CD4-positive, alpha-beta T cell treated with Interleukin-12 subunit alpha and Interleukin-12 subunit beta, for 1 hour (primary cell): ENCODE measurements at places on chromosomes 6 and 20.
A peak's percentile ranks its signal among the peaks of the same experiment; 100 is the strongest.

DNA sequence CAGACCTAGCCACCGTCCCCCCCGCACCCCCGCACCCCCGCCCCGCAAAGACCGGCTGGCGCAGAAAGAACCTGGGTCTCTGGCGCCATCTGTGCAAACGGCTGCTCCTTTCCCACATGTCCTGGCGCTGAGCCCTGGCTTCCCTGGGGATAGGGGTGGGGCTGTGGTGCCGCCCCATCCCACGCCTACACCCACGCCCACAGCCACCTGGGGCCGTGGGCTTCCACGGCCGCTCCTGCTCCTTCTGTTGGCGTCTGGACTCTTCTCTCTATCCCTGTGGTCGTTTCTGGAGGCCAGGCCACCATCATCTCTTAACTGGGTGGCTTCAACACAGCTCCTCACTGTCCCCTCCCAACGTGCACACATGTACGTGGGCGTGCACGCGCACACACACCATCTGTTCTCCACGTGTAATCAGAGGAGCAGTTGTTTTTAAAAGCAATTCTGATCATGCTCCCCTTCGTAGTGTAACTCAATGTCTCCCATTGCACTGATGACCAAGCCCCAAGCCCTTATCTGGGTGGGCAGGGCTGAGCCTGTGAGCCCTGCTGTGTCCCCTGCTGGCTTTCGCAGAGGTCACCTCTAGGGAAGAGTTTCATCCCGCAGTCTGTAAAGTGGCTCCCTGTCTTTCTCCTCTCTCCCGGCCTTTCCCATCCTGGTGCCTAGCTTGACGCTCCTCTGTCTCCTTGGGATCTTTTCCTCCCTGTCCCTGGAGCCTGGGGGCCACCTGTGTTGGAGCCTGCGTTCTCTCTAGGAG is 31.9 kb upstream of the FAM83D start:
- DNase-seq: no peak

GRCh38 chr6:44485601-44486401 is 98.3 kb downstream of the CDC5L start:
- no peak for DNase-seq

DNA sequence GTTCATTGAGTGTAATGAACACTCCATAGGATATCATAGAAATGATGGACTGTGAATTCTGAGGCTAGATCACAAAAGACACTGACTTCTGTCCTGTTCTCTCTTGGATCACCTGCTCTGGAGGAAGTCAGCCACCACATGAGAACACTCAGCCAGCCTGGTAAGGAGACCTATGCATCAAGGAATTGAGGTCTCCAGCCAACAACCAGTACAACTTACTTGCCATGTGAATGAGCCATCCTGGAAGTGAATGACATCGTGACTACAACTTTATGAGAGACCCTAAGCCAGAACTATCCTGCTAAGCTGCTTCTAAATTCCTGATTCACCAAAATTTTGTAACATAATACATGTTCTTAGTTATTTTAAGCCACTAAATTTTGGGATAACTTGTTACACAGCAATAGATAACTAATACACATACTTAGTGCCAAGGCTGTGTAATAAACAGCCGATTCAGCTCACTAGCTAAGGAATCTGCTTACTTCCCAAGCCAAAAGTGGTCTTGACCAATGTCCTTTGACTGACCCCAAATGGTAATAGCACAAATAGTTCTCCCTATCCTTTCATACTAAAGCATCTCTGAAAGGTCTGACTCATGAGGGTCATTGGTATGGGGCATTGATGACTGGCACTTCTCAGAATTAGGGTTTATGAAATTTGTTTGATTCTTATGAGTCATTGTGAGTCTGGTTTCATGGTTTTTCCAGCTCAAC is 6.9 kb upstream of the CTNNBL1 start:
- DNase-seq: no peak

DNA sequence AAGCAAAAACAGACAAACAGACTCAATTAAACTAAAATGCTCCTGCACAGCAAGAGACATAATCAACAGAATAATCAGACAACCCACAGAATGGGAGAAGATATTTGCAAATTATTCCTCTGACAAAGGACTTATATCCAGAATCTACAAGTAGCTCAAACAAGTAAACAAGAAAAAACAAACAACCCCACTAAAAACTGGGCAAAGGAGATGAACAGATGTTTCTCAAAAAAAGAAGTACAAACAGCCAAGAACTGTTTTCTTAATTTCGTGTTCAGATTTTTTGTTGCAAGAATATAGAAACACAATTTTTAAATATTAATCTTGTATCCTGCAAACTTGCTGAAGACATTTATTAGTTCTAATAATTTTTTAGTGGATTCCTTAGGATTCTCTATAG is 274.1 kb downstream of the BCKDHB start:
- DNase-seq: no peak

DNA sequence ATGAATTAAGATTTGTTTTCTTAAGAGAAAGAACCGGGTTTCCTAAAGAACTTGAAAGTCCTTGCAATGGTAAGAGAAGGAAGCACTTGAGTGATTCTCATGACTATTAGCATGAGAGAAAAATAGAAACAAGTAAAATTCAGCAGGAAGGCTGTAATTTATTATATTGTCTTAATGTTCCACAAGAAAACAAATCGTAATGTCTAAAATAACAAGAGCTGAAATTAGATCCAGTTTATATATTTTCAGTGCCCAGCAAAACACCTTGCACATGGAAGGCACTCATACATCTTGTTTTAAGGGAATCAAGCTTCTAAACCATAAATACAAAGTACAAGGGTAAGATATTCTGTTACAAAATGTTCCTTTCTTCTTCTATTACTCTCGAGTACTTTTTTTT is 229.4 kb upstream of the PLN start:
- no peak for DNase-seq

GRCh38 chr20:58048096-58048702 is 180.3 kb downstream of the ANKRD60 start:
- no peak for DNase-seq

DNA sequence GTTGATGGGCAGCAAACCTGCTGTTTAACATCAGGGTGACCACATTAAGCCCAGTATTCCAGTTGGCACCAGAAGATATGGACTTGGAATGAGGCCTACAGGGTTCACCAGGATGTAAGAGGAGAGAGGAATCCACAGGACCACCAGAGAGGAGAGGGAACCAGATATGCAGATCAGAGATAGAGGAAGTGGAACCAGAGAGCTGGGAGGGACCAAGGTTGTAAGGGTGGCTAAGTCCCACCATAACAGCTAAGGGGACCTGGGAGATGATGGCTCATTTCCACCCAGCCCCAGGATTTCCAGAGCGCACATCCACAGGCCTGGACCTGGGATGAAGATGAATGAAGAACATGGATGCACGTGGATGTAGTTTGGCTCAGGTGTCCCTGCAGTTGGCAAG is 11.1 kb downstream of the BTN2A1 start:
- no peak for DNase-seq

DNA sequence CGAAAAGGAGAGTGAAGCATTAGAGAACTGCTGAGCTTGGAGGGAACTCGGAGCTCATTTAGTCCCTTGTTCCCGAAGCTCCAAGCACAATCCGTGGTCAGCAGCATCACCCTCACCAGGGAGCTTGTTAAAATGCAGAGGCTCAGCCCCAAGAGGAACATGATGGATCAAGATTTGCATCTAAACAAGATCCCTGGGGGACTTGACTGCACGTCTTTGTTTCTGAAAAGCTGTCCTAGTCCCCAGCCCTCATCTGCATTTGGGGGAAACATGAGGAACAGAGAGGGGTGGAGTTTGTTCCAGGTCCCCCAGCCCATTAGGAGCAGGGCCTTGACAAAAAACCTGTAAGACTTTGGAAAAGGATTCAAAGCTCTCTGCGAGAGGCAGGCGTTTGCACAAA is 4.1 kb upstream of the LBP start:
- no peak for DNase-seq

DNA sequence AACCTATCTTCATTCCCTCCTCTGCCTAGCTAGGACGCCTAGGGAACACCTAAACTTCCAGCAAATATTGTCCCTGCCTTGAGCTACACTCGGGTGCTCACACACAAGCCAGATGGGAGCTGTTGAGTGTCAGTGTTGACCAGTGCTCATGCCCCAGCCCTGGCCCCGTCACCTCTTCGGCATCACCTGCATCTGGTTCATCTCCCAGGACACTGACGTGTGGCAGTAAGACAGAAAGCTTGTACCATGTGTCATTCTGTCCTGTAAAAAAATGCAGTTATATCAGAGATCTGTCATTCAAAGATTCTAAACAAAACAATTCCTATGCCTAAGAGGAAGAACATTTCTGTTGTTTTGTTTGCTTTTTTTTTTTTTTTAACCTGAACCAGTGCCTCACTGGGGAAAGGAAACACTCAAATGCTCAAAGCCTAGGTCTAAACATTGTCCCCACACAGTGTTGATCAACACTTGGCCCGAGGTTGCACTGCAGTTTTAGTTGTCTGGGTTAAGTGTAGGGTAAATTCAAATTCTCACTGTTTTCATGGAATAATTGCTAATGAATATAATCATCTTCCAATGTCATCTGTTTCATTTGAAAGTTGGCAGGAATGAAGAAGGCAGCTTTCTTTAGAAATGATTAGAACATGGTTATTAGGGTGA is 102.7 kb upstream of the SASH1 start:
- DNase-seq: no peak

DNA sequence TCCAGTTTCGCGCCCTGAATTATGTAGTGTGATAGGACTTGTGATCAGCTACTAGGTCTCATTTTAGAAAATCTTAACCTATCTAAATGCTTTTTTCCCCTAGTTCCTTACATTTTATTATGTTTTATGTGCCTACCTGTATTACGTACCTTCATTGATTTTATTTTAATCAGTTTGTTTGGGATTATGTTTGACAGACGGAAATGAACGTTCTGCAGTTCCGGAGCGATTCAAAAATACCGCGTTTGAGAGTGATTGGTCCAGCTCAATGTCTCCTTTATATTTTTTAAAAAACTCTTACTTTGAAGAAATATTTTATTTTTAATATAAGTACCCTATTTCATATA is 114.3 kb upstream of the BTN3A2 start:
- peak; percentile 67 for DNase-seq

- DNase-seq: no peak
These were observed 7.1 kb downstream of the MOCS1 start for GRCh38 chr6:39927159-39927558.

DNA sequence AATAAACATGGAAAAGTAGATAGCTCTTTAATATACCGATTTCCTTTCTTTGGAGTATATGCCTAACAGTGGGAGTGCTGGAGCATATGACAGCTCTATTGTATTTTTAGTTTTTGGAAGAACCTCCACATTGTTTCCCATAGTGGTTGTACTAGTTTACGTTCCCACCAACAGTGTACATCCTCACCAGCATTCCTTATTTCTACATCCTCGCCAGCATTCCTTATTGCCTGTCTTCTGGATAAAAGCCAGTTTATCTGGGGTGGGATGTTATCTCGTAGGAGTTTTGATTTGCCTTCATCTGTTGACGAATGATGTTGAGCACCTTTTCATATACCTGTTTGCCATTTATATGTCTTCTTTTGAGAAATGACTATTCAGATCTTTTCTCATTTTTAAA is 2.6 kb downstream of the MICA start:
- no peak for DNase-seq

- DNase-seq: no peak
These were observed 257.5 kb downstream of the ADGB start for GRCh38 chr6:146856296-146856695.

- DNase-seq: no peak
These were observed 563.1 kb upstream of the JARID2 start for GRCh38 chr6:14682812-14683211.

DNA sequence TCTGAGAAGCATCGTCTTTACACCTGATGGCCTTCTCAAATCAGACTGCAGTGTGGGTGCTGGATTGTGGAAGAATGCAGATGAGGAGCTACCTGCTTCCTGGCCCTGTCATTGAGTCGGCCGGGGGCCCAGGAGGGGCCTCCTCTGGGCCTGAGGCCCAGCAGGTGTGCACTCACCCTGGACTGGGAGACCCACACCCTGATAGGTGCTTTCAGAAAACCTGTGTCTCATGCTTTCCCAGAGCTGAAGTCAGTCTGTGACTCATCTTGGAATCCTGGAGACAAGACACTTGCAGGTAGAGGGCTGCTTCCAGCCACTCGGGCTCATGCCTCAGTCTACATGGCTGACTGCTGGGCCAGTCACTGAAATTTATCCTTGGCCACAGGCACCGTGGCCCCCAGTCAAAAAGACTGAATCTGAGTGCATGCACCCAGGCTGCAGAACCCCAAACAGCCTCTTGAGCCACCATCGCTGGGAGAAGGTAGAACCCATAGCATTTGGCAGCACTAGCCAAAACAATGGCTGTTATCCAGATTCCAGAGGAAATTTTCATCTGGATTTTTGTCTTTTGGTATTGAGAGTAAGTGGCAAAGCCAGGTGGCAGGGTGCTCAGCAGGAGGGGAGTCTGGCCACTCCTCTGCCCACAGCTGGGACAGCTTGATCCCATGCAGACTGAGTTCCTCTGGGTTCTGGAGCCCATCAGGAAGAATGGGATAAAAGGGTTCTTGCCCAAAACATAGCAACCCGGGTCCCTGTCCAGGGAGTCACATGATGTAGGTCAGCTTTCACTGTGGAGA is 182.0 kb upstream of the CST7 start:
- no peak for DNase-seq

DNA sequence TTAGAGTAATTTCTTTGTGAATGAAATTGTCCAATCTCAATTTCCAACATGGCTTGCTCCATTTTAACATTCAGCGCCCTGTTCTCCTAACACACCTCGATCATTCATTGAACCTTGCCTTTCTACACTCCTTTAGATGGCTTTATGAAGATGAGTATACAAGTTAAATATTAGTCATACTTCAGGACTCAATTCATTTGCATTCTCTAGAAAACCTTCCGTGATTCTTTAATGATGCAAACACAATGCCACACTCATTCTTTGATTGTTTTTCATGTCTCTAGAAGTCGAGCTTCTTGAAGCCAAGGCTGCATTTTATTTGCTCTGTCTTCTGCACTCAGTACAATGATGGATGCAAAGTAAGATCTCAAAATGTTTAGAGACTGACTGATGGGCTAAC is 641.2 kb downstream of the DOK5 start:
- no peak for DNase-seq

DNA sequence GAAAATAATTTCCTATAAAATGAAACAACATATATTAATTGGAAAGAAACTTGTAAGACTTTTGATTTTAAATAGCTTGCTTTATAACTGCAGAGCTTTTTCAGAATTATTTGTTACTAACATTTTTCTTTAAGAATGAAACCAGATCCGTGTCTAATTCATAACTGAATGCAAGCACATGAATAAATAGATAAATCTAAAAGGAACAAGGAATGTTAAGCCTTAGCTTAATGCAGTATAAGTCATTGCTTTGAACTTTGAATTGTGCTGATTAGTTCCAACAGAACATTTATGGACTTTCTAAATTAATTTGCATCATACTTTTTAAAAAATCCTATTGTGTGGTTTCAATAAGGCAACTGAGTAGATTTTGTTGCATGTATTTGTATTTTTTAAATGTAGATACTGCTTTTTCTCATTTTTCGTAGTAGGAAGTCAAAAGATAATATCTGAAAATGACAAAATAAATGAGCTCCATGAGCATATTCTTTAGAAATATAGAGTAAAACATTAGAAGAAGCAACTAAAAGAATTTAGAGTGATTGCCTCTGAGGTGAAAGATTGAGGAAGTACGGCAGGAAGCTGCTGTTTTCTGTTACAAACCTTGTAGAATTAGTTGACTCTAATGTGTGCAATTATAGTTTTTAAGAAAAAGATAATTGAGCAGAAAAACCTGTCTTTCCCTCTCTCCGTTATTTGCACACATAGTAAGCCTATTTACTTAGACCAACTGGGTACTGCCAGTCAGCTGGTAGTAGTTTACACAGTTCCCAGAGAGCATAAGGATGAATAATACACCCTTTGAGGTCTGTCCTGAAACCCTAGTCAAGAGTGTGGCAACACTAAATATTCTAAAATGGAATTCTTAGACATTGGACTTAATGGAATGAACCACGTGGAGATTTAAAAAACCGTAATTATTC is 32.6 kb upstream of the SLC35D3 start:
- DNase-seq: no peak
